Lower leg skin (tissue), 4 donors: ENCODE measurements at places on chromosomes 2 and 18.
A peak's percentile ranks its signal among the peaks of the same experiment; 100 is the strongest.

- no peak for DNase-seq
Observed at GRCh38 chr2:219483451-219484342, 15.0 kb upstream of the GMPPA start.

- DNase-seq = no peak
Observed at GRCh38 chr18:54792079-54792478, 36.2 kb upstream of the RAB27B start.

- DNase-seq = no peak
Observed at GRCh38 chr2:212595036-212595654, 56.5 kb upstream of the ERBB4 start.

DNA sequence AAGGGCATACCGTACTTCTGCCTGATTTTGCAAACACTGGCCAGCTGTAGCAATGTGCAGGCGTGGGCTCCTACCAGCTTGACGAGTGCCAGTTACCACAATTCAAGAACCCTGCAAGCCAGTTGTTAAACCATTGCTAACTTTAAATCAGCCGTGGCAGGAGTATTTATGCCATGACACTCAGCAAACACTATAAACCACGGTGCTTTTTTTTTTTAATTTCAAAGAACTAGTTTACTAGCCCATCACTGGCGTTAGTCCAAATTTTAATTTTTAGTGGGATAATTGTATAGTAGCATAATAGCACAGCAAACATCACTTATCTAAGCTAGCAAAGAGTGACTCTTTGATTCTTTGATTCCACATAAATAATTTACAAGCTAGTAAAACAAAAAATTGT lies 111.1 kb downstream of the COL4A4 start:
- DNase-seq = no peak

- DNase-seq = peak; percentile 32
Observed at GRCh38 chr2:172927641-172928357, 147.8 kb upstream of the MAP3K20 start.

GRCh38 chr2:28997847-28998735 lies 17.0 kb downstream of the TOGARAM2 start:
- no peak for DNase-seq

DNA sequence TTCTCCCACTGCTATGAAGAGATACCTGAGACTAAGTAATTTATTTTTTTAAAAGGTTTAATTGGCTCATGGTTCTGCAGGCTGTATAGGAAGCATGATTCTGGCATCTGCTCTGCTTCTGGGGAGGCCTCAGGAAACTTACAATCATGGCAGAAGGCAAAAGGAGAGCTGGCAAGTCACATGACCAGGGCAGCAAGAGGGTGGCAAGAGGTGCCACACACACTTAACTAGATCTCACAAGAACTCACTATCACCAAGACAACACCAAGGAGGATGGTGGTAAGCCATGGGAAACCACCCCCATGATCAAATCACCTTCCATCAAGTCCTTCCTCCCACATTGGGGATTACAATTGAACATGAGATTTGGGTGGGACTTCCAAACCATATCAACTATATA lies 38.3 kb downstream of the SP3 start:
- DNase-seq = no peak

DNA sequence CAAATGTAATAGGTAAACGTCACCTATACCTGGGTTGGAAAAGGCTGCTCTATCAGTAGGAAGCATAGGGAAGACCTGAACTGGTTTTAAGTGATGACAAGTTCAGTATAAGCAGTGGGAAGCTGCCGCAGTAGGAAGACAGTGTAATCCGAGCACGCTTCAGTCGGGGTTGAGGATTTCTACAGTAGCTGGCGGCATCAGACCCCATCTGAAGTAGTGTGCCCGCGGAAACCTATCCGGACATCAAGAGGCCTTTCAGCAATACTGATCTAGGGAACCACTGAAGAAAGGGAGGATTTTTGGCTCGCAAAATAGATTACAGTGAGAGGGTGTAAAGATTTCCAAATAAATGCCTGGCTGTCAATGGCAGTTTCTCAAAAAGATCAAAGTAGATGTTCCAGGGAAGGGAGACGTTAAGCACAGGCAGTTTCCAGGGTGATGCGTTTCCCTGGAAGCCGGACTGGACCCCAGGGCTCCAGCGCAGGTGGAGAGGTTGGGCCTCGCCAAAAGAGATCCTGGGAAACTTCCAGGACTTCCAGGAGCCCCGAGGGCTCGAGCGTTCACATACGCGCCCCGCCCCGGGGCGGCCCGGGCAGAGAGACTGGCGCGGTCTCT lies 5.3 kb downstream of the LOXL3 start:
- no peak for DNase-seq

GRCh38 chr2:73262108-73262651 lies 22.1 kb downstream of the FBXO41 start:
- peak; percentile 42 for DNase-seq

DNA sequence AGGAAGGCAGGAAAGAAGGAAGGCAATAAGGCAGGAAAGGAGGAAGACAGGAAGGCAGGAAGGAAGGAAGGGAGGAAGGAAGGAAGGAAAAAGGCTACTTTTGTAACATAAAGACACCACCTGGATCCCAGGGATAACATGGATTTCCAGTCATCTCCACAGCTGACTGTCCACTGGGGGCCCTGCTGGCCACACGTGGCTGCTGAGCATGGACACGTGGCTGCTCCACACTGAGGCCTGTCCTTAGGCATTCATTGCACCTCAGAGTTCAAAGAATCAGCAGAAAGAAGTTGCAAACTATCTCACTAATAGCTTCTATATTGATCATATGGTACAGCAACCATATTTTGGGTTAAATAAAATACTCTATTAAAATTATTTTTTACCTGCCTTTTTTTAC lies 130.2 kb upstream of the SALL3 start:
- DNase-seq = no peak

DNA sequence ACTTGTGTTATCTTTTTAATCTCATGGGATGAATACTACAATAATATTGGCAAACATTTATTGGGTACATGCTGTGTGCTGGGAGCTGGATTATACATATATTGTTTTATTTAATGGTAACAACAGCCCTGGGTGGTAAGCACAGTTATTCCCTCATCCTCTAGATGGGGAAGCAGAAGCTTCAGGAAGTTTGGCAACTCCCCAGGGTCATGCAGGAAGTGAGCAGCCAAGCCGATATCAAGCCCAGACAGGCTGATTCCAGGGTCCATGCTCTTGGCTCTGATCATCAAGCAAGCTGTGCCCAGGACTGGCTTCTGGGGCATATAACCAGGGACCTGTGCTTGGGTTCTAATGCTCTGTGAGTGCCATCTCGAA lies 155.8 kb downstream of the ZNF516 start:
- DNase-seq = no peak

DNA sequence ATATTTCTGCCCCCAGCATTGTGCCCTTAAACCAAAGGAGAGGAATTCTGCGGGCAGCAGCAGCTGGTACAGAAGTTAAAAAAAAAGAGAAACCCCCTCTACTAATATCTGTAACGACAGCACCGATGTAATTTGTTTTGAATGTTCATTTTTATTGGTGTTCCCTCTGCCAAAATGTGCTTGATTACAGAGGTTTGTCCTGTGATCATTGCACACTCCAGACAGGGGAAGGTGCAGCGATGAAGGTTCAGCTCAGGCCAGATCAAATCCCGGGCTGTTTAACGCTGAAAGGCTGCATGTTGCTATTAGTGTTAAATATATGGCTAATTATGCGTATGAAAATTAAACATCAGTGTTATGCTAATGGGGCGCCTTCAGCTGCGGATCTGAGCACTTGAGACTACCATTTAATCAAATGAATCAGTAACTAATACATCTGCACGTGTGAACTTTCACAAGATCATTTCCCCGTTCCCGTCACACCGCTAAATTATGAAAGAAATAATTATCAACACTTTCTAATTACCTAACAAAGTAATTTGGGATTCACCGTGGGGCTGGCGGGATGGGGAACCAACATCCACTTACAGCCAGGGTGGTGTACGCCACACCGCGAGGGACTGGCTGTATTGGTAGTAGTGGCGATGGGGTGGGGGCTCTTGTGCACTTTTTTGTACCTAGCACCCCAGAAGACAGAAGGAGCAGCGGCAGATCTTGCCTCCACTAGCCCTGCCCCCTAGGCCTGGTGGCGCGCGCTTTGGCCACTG lies 1.5 kb upstream of the DLX1 start:
- DNase-seq = peak; percentile 12

DNA sequence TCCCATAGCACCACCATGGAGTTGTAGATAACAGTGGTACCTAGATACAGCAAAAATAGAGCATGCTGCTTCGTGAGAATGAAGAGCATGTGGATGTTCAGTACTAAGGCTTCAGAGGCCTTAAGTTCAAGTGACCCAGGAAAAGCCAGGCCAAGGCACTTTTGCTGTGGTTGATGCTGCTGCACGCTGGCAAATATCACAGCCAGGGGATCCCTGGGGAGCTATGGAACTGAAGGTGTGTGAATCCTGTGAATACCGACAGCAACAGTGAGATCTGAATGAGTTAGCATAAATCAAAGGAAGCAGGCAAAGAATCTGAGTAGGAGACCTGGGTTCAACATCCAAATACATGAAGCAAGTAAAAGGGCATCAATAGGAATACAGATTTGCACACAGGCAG lies 158.6 kb upstream of the THUMPD2 start:
- no peak for DNase-seq

DNA sequence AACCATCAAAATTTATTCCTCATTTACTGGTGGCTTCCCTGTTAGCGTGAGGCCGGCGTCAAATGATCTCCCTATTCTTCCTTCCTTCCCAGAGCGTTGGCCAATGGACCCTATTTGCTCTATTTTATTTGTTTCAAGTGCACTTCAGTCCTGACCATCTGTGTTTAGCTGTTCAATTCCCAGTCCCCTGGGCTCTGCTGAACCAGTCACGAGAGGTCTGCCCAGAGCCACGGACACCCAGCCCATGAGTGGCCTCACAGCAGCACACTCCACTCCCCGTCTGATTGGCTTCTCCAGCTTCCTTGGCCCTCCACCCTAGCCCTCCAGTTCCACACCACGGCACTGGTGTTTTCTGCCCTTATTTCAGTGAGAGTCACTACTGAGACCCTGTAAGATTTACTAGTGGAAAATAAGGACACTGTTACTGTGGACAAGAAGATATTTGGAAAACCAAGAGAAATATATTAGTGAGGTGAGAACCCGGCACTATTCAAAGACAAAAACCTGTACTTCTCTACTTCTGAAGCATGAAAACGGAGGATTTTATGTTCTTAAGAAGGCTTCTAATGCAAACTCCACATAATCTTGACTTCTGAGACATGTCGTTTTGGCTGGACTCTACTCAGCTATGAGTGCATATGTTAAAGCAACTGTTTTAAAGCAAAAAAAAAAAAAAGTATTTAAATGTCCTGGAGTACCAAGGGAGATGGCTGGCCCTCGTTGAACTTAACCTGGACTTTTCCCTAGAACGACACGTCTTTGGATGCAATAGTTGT lies 86.6 kb downstream of the COL6A3 start:
- no peak for DNase-seq

- no peak for DNase-seq
Observed at GRCh38 chr2:164932377-164932776, 22.9 kb downstream of the SLC38A11 start.

DNA sequence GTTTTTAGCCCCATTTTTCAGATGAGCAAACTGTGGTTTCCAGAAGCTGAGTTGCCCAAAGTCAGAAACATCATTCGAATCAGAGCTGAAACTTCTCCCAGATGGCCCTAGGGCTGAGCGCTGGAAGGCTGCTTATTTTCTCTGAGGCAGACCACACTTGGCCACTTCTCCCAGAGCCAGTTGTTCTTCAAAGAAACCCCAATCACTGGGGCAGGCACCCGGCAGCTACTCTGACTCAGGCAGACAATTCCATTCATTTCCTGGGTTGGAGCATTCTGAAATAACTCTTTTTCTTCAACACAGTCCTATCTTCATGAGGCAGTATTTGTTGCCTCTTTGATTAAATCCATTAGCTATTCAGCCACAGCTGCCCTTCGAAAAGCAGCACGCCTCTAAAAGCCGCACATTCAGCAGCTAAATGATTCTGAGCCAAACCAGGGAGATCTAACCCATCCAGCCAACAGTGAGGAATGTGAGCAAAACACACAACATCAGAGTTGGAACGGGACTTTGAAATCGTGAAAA lies 40.9 kb downstream of the LRATD1 start:
- no peak for DNase-seq

- DNase-seq = no peak
Observed at GRCh38 chr2:65351234-65351947, 81.0 kb downstream of the SPRED2 start.

- peak; percentile 90 for DNase-seq
Observed at GRCh38 chr2:202035089-202035940, 1.7 kb downstream of the FZD7 start.

- no peak for DNase-seq
Observed at GRCh38 chr2:196696423-196697079, 57.0 kb downstream of the CCDC150 start.

DNA sequence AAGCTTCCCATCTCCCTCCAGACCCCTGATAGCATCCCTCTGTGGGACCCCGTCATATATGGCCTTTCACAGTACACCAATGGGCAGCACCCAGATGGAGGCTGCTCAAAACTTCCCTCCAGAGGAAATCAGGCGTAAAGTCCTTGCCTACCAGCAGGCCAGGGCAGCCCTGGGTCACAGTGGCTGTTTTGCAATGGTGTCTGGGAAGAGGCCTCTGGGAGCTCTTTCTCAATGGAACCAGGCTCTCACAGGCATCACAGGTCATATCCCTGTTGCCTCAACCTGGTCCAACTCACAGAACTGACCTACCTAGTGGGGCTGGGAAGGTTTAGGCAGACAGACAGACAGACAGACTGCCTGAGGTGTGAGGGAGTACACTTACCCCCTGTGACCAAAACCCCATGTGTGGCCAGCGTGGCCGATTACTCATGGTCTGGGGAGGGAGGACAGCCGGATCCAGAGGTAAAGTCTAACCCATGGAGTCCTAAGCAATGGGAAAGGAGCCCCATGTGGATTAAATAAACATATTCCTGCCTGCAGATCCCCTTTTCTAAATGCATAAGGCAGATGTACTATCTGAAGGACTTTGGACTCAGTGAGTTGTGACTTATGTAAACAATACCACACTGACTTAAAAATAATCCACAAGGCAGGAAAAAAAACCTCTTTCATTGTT lies 58.2 kb downstream of the BCL2L11 start:
- no peak for DNase-seq

- no peak for DNase-seq
Observed at GRCh38 chr2:61967262-61967661, 61.8 kb downstream of the COMMD1 start.

- no peak for DNase-seq
Observed at GRCh38 chr2:135985826-135986393, 484 bp upstream of the DARS1 start.

GRCh38 chr2:15640261-15640711 lies 48.6 kb downstream of the DDX1 start:
- DNase-seq = peak; percentile 76

GRCh38 chr2:120949027-120949956 lies 213.6 kb downstream of the GLI2 start:
- no peak for DNase-seq

DNA sequence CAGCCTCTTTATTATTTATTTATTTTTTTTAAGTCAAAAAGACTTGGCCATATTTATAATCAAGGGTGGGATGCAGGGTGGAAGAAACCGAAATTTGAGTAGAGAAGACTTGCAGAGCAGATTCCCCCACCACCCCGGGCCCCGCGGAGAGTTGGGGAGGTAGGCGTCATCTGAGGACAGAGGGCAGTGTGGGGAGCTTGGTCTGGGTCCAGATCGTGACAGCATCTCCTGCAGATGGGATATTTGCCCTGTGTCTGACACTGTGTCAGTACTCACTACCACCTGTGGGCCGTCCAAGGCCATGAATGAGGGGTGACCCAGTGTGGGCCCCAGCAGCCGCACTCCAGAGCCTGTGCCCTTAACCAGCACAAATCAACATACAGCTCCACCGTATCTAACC lies 10.5 kb upstream of the PRELID3A start:
- no peak for DNase-seq

GRCh38 chr18:11757084-11757590 lies 68.1 kb downstream of the GNAL start:
- DNase-seq = no peak
